ENCODE measurements at places on chromosomes 16 and 17. TPM values are rescaled to one million over a fixed set of nuclear protein-coding genes. Genes with fewer than 3 reads are reported as not detected.

Gene KRTAP4-4
- not detected for total RNA-seq

- no peak for DNase-seq
Measured at GRCh38 chr16:80515374-80515773, 25.4 kb upstream of the DYNLRB2 start.

- DNase-seq: no peak
Measured at GRCh38 chr17:1529863-1530262, 13.5 kb upstream of the INPP5K start.

DNA sequence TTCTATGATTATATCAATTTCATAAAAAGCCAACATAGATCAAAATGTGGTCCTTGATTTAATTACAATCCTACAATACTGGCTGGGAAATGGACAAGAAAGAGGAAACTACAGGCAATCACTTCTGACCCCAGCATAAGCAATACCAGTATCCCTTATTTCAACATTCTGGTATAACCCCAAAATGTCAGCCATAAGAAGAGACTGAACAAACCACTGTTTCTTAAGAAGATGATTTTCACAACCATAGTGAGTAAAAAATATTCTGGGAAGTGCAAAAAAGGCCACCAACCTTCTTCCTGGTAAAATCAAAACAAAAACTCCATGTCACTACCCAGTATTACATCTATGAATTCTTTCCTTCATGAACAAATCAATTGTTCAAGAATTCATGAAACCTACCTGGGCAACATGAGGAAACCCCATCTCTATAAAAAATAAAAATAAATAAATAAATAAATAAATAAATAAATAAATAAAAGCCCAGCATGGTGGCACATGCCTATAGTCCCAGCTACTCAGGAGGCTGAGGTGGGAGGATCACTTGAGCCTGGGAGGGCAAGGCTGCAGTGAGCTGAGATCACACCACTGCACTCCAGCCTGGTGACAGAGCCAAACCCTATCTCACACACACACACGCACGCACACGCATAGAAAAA lies 7.5 kb downstream of the N4BP1 start:
- no peak for DNase-seq

Gene TP53TG3D
- 4.8 TPM for total RNA-seq

- no peak for DNase-seq
Measured at GRCh38 chr17:13917634-13918033, 151.7 kb upstream of the COX10 start.

Gene KRTAP9-6
- not detected for total RNA-seq

Gene HP
- total RNA-seq: 2.5 TPM

Data from prostate gland (tissue), 2 donors.